ENCODE measurements at places on chromosomes 6 and 20.

- no peak for DNase-seq
These were observed 24.8 kb upstream of the FOXQ1 start for GRCh38 chr6:1287103-1287591.

- no peak for DNase-seq
These were observed 56.6 kb upstream of the BLCAP start for GRCh38 chr20:37584238-37584807.

GRCh38 chr20:5855939-5856338, 94.4 kb downstream of the TRMT6 start:
- no peak for DNase-seq

- no peak for DNase-seq
These were observed 76.8 kb downstream of the THEMIS start for GRCh38 chr6:127824061-127824460.

- DNase-seq = no peak
These were observed 4.5 kb upstream of the SPDEF start for GRCh38 chr6:34560366-34561226.

DNA sequence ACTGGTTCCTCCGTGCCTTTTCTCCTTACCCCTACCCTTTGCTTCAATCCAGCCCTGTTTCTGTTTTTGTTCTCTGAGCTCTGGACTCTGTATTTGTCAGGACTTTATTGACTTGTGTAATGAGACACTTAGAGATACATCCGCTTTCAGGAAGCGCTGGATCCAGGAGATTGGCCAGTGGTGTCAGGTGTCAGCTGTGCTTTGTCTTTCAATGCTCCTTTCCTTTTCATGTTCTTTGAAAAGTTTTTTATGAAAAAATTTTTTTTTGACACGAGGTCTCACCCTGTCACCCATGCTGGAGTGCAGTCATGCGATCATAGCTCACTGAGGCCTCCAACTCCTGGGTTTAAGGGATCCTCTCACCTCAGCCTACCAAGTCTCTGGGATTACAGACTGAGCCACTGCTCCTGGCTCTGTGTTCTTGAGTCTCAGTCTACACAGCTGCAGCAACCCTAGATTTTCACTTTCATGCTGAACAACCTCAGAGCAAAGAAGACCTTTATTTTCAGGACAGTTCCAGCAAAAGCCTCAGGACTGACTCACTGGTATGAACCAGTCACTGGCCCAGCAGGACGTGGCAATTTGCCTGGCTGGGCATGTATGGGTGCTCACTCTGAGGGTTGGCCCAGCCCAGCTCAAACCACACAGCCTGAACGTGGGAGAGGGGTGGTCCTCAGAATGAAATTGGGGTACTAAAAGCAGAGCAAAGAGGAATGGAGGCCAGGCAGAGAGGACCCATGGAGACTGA, 108.5 kb downstream of the DHX35 start:
- DNase-seq = no peak

- DNase-seq = no peak
These were observed 12.2 kb downstream of the RAET1G start for GRCh38 chr6:149910721-149911151.

DNA sequence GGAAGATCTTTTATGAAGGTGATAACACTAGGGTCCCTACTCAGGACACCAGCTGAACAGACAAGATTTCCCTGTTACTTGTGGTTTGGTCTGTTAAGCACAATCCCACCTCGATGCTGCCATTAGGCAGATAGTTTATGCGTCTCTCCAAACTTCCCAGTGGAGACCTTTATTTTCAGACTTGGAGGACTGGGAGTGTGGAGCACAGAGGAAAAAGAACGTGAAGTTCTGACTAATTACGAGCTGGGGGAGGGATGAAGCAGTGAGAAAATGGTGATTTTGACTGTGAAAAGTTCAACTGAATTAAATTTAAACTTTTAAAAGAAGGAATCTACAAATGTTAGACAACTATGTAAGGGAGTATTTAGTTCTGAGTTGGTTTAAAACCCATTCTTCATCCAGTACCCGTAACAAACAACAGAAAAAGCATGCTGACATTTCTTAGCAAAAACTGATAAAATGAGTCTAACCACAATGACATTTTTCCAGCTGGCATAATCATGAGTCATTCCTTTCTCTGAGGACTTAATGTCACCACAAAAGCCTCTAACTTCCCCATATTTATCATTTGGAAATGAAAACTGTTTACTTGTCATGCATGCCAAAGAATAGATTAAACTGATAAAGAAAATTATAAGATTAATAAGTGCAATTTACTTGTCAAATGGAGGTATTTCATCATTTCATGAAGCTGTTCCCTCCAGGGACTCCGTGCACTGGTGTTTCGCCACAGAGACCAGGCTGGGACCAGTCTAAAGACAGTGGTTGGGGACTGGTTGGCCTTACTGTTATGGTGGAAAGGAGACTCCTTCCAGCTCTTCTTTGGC, 113.3 kb upstream of the SSTR4 start:
- DNase-seq = no peak

DNA sequence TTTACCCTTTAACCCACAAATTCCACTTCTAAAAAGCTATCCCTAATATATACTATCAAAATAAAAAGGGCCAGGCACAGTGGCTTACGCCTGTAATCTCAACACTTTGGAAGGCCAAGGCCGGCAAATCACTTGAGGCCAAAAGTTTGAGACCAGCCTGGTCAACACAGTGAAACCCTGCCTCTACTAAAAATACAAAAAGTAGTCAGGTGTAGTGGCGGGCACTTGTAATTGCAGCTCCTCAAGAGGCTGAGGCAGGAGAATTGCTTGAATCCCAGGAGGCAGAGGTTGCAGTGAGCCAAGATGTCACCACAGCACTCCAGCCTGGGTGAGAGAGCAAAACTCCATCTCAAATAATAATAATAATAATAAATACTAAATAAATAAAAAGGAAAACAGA, 82.5 kb downstream of the TRIM27 start:
- DNase-seq = no peak

GRCh38 chr6:142367501-142368018, 65.8 kb downstream of the ADGRG6 start:
- DNase-seq = no peak

GRCh38 chr20:59094576-59094975, 52.0 kb upstream of the PRELID3B start:
- DNase-seq = no peak

DNA sequence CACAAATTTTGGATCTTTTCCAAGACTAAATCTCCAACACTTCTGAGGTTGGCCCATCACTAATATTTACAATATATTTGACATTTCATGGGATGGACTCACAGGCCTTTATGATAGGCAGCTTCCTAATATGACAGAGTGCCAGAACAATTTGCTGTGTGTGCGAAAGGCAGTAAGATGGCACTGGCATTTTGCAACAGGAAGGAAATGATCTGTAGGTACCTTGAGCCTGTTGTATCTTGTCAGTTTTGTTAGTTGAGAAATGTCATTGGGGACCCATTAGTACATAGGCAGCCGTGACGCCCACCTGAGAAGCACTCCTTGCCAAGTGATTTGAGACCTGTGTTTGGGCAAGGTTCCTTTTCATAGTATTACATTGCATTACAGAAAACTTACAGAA, 153.4 kb upstream of the HEY2 start:
- no peak for DNase-seq

DNA sequence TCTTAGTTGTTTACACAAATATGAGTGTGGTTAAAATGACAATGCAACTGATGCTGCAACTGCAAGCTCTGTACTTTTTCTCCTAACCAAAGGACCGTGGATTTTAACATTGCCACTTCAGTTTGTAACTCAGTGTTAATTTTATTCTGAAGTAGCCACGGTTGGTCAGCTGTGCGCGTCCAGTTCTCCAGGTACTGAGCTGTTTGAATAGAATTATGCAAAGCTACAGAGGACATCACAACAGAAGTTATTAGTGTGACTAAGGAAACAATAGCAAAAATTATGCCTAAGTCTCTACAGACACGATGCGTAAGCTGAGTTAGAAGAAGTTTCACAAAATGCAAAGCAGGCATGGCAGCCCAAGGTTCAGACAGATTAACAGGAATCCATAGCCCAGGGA, 4.4 kb upstream of the ABHD12 start:
- no peak for DNase-seq

GRCh38 chr6:89281779-89282246, 33.3 kb downstream of the GABRR2 start:
- DNase-seq = peak; percentile 47

DNA sequence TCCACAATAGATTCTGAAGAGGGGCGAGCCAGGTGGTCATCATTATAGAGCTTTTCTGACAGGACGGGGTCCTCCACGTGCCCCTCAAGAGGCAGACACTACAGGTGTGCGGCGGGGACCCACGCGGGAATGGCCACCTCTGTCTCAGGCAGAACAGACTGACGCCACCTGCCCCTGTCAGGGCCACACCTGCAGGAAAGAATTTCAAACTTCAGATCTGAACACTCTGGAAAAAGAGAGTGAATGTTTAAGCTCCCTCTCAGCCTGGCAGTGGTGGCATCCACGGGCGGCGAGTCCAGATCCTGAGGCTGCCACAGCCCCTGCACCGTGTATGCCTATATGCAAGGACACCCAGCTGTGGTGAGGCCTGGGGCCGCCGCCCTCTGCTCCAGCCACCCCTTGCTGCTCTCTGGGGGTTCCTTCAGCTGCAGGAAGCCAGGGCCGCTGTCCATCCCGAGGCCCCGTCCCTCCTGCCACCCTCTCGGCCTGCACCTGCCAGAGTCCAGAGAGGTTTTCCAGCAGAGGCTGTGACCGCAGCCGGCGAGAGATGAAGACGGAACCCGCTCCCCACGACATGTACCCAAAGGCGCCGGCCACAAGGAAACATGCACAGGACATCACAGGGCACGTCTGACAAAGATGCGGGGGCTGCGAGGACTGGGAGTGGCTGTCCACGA, 234.9 kb downstream of the ERMARD start:
- DNase-seq = no peak

GRCh38 chr6:9851541-9852380, 563.1 kb downstream of the TFAP2A start:
- no peak for DNase-seq

DNA sequence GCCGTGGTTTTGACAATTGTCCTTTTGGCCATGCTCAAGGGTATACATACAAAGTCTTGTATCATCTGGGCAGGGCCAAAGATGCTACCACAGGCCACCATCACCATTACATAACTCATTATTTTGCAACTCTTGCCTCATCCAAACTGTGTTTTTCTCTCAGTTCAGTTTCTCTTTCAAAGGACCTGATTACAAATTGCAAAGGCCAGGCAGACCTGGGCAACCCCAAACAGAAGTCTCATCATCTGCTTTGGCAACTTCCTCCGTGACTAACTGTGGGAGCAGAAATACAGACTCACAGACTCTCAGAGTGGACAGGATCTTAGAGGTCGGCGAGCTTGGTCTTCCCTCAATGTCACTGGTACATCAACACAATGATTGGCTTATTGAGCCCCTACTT, 117.8 kb upstream of the NEDD9 start:
- DNase-seq = no peak

DNA sequence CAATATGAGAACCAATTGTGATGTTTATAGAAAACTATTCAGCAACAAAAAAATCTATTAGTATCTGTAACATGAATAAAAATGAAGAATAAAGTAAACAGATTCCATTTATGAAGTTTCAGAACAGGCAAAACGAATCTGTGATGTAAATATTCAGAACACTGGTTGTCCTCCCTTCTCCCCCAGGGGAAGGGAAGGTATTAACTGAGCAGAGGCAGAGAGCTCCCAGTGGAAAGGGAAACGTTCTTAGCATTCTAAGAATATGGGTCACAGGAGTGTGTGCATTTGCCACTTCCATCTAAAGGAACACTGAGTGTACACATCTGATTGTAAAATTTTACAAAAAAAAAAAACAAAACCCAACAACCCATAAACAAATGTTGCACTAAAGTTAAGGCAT, 23.1 kb downstream of the SPAG4 start:
- no peak for DNase-seq

DNA sequence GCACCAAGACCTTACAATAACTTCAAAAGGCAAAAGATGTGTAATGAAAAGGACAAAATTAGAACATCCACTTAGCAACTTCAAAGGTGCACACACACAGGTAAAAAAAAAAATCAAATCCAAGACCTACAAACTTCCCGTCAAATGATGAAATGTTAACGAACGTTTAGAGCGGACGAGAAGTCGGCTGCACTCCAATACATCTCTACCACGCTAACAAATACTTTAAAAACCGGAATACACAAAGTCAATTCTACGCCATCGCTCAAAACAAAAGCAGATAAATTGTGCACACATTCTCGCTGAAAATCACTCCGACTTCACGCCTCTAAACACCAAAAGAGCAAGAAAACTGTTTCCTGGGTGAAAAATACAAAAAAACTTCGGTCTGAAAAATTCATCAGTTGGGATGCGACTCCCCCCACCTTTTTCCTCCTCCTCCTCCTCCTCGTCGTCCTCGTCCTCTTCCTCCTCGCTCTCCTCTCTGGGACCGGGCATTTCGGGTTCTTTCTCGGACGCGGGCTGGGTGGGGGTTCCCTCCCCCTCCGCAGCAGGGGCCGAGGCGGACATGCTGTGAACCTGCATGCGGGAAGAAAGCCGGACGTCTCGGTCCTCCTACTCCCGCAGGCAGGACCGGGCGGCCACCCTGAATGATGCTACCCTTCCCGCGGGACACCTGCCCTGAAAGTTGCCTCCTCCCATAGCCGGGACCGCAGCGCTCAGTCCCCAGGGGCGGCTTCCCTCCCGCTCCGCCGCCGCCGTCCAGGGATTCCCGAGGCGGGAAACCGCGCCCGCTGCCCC, 712 bp downstream of the DEK start:
- DNase-seq = peak; percentile 35

DNA sequence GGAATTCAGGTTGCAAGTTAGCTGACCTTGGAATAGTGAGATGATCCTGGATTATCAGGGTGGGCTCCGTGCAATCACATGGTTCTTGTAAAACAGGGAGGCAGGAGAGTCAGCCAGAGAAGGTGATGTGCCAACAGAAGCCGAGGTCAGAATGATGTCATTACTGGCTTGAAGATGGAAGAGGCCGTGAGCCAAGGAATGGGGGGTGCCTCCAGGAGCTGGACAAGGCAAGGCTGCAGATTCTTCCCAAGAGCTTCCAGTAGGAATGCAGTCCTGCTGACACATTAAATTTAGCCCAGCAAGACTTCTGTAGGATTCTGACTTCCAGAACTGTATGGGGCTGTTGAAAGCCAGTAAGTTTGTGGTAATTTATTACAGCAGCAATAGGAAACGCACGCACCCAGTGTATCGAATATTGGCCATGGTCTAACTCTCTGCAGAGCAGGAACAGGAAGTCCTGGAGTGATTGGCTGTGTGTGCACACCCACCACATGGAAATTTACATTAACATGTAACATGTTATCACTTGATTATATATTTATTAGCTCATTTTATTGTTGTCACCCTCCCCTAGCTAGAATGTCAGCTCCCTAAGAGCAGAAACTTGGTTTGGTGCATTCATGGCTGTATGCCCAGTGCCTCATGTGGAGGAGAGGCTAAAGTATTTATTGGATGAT, 19.1 kb downstream of the SLC24A3 start:
- DNase-seq = no peak

GRCh38 chr6:47302043-47302442, 7.7 kb downstream of the TNFRSF21 start:
- no peak for DNase-seq

- no peak for DNase-seq
These were observed 16.5 kb upstream of the EFHC1 start for GRCh38 chr6:52403627-52404026.
